Ascending aorta (tissue), 2 donors: ENCODE measurements at places on chromosomes 16 and 17. TPM values are rescaled to one million over a fixed set of nuclear protein-coding genes. Genes with fewer than 3 reads are reported as not detected.

DNA sequence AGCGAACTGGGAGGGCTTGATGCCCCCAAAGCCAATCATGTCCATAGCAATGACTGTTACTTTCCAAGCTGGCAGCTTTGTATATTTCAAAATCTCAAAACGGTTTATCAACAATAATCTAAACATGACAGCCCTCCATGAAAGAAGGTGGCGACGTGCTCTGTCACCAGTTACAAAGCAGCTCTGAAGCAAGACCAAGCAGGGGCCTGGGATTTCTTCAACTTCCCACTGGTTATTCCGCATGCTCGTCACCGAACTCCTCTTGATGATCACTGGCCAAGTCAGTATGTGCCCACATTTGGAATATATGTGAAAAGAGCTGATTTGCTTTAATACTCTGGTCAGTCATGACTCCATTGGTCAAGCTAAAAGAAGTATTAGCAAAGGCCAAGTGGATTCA is 175.6 kb downstream of the VPS53 start:
- H3K27ac ChIP-seq: no peak overlapping the region
- no peak overlapping the region for H3K4me3 ChIP-seq
- DNase-seq: no peak
- H3K36me3 ChIP-seq: peaks cover 44% of the 10 kb centered on the region
- H3K4me1 ChIP-seq: no peaks in the 10 kb centered on the region

- H3K36me3 ChIP-seq: no peaks in the 10 kb centered on the region
- H3K27me3 ChIP-seq: peaks cover 7% of the 10 kb centered on the region
- peaks cover 6% of the 10 kb centered on the region for H3K4me1 ChIP-seq
- H3K4me3 ChIP-seq: peak overlapping the region; percentile 38
- DNase-seq: no peak
Observed at GRCh38 chr17:31392002-31392855, 754 bp downstream of the RAB11FIP4 start.

- no peaks in the 10 kb centered on the region for H3K27me3 ChIP-seq
- H3K36me3 ChIP-seq: no peaks in the 10 kb centered on the region
- H3K4me1 ChIP-seq: no peaks in the 10 kb centered on the region
- DNase-seq: no peak
- no peak overlapping the region for H3K27ac ChIP-seq
- no peak overlapping the region for H3K4me3 ChIP-seq
Observed at GRCh38 chr16:760065-760464, 469 bp upstream of the MSLN start.

DNA sequence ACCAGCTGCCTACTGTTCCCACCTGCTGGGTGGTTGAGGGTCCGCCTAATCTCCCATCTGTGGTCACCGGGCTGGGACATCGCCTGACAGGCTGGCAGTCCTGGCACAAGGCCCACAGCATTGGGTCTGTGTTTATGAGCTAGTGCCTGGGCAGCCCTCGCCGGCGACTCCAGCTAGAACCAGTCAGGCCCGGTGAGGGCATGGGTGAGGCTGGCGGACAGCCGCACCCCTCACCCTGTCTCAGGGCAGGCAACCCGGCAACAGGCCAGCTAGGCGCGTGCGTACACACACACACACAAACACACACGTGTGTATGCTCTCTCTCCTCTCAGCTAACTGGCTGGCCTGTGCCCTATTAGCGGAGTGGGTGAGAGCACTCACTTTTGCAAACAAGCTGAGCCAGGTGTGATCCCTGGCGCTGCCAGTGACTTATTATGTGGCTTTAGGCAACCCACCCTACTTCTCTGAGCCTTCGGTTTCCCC is 10.4 kb downstream of the HSD11B2 start:
- H3K36me3 ChIP-seq: peaks cover 31% of the 10 kb centered on the region
- H3K27ac ChIP-seq: no peak overlapping the region
- H3K4me3 ChIP-seq: no peak overlapping the region

- no peak overlapping the region for H3K4me3 ChIP-seq
- no peaks in the 10 kb centered on the region for H3K36me3 ChIP-seq
- no peak for DNase-seq
- H3K27ac ChIP-seq: no peak overlapping the region
- no peaks in the 10 kb centered on the region for H3K4me1 ChIP-seq
Observed at GRCh38 chr16:28051486-28051885, 12.0 kb downstream of the GSG1L start.

DNA sequence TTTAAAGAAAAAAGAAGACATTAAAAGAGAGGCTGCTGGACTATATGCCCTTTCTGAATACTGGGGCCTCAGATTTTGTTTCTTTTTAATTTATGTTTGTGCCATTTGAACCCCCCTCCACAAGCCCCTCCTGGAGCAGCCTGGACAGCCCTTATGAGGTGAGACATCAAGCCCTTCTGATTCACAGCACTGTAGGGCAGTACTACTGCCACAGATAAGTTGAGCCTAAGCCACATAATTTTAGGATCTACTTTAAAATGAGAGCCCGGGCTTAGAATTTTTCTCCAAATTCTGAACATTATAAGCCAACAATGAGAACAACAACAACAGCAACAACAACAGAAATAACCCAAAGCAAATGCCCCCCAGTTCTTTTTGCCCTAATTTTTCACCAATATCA is 256.9 kb upstream of the SALL1 start:
- H3K4me3 ChIP-seq: no peak overlapping the region
- H3K36me3 ChIP-seq: no peaks in the 10 kb centered on the region
- H3K27me3 ChIP-seq: no peaks in the 10 kb centered on the region

GRCh38 chr16:1362807-1363206 is 11.1 kb downstream of the GNPTG start:
- no peak overlapping the region for H3K27ac ChIP-seq
- no peaks in the 10 kb centered on the region for H3K4me1 ChIP-seq
- H3K36me3 ChIP-seq: peaks cover 63% of the 10 kb centered on the region
- no peak for DNase-seq

DNA sequence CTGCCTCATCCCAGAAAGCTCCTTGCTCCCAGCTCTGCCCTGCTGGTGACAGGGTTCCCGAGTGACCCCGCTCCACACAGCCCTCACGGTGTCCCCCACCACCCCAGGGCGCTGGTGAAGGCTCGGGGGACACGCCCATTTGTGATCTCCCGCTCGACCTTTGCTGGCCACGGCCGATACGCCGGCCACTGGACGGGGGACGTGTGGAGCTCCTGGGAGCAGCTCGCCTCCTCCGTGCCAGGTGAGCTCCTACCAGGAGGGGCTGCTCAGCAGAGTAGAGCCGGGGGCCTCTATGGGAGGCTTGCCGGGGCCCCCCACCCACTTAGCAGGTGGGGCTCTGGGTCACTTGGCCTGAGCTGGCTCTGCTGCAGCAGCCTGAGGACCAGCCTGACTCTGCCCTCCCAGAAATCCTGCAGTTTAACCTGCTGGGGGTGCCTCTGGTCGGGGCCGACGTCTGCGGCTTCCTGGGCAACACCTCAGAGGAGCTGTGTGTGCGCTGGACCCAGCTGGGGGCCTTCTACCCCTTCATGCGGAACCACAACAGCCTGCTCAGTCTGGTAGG is 11.2 kb downstream of the GAA start:
- no peak for DNase-seq
- no peaks in the 10 kb centered on the region for H3K27me3 ChIP-seq
- no peak overlapping the region for H3K27ac ChIP-seq
- no peak overlapping the region for H3K4me3 ChIP-seq
- peaks cover 5% of the 10 kb centered on the region for H3K36me3 ChIP-seq

GRCh38 chr17:30716461-30717290 is 107.8 kb downstream of the CRLF3 start:
- H3K27me3 ChIP-seq: no peaks in the 10 kb centered on the region
- H3K4me3 ChIP-seq: no peak overlapping the region
- no peaks in the 10 kb centered on the region for H3K36me3 ChIP-seq
- no peak overlapping the region for H3K27ac ChIP-seq

GRCh38 chr17:57685499-57686132 is 59.5 kb downstream of the CCDC182 start:
- no peak overlapping the region for H3K4me3 ChIP-seq
- H3K27me3 ChIP-seq: no peaks in the 10 kb centered on the region
- no peaks in the 10 kb centered on the region for H3K36me3 ChIP-seq

GRCh38 chr16:86133847-86134375 is 234.9 kb downstream of the IRF8 start:
- H3K27ac ChIP-seq: no peak overlapping the region
- DNase-seq: no peak
- no peak overlapping the region for H3K4me3 ChIP-seq
- no peaks in the 10 kb centered on the region for H3K27me3 ChIP-seq
- H3K36me3 ChIP-seq: no peaks in the 10 kb centered on the region

- H3K36me3 ChIP-seq: no peaks in the 10 kb centered on the region
- H3K4me1 ChIP-seq: peaks cover 13% of the 10 kb centered on the region
- peak; percentile 95 for DNase-seq
- H3K27me3 ChIP-seq: no peaks in the 10 kb centered on the region
- H3K27ac ChIP-seq: peak overlapping the region; percentile 97
- peak overlapping the region; percentile 2 for H3K4me3 ChIP-seq
Observed at GRCh38 chr17:2406903-2407790, 6.3 kb upstream of the MNT start.

The TNK1 gene
- total RNA-seq: 0.43 TPM

The NPIPA5 gene
- total RNA-seq: not detected

The ASPHD1 gene
- total RNA-seq: not detected

The ITGAE gene
- 15.8 TPM for total RNA-seq

The KRT17 gene
- 14.8 TPM for total RNA-seq

The OR1A1 gene
- not detected for total RNA-seq

The CD300LB gene
- not detected for total RNA-seq

The CNTNAP1 gene
- total RNA-seq: 10.5 TPM
